Activated CD4-positive, alpha-beta T cell treated with anti-CD3 and anti-CD28 coated beads, Interleukin-2, Interleukin-4, amounts not matched to agents 100 ng/mL and 50 ng/mL, durations not matched to agents 16 hours and 8 hours (primary cell): ENCODE measurements at places on chromosomes 13 and 19.

DNA sequence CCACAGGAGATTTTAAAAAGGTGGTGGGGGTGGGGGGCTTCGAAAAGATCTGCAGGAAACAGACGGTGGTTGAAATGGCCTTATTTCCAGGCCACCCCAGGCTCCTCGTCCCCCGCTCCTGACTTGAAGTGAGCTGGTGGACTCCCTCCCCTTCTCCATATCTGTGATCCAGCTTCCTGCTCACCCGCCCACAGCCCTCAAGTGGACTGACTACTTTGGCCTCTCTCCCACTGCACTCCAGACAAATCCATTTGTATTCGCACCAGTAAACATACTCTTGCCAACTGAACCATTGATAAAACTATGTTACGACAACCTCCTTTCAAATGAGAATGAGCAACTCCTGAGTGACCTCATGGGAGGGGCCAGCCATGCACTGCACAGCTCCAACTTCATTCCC lies 259.5 kb downstream of the COL4A1 start:
- no peak for DNase-seq

DNA sequence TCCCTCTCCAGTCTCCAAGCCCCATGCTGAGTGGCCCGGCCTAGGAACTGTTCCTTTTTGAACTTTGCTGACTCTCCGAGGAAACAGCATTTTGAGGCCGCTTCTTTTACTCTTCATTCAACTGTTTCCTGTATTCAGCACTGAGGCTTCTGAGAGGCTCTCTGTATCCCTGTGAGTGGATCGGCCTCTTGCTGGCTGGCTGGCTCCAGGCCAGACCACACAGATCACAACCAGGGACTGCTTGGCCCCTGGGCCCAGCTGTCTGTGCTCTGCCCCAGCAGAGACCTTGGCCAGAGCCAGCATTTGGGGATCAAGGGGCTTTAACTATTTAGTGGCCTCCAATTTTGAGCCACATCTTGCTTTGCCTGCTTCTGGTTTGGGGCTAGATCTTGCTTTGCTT lies 75.6 kb upstream of the KL start:
- no peak for DNase-seq

DNA sequence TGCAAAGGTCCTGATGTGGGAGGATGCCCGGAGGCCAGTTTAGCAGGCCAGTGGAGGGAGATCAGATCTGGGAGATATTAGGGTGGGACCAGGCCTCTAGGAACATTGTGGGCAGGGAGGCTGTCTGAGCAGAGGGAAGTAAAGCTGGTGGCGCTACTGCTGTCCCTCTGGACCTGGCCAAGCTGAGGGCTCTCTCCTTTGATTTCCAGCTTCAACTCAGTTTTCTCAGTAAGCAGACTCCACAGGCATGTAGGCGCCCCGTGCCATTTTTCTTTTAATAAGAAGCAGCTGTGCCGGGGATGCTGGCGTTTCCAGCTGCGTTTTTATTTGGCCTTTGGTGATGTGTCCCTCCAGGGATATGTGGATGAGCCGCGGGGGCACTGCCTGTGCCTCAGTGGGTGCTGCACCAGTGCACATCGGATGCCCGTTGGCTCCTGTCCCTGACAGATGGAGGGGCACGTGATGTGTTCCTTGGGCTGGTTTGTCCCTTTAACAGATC lies 6.7 kb downstream of the DNM2 start:
- DNase-seq: no peak

- no peak for DNase-seq
Measured at GRCh38 chr19:6172074-6172863, 36.8 kb downstream of the ACSBG2 start.

DNA sequence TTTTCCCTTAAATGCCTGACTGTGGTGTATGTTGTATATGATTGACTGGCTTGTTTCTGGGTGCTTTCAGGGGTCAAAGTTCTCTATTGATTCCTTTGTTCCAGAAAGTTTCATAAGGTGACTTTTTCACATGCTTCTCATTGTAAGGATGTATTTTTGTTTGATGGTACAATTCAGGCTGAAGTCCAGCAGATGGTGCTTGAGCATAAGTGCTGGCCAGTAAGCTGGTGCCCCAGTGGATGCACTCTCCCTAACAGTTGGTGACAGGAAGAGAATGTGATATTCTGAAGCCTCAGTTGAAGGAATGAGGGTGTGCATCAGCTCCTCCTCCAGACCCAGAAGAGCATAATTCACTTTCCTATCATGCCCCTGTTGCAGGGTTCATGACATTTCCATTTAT lies 1941.6 kb upstream of the PRR20A start:
- no peak for DNase-seq

- DNase-seq: no peak
Measured at GRCh38 chr13:34864671-34865070, 77.4 kb upstream of the NBEA start.

DNA sequence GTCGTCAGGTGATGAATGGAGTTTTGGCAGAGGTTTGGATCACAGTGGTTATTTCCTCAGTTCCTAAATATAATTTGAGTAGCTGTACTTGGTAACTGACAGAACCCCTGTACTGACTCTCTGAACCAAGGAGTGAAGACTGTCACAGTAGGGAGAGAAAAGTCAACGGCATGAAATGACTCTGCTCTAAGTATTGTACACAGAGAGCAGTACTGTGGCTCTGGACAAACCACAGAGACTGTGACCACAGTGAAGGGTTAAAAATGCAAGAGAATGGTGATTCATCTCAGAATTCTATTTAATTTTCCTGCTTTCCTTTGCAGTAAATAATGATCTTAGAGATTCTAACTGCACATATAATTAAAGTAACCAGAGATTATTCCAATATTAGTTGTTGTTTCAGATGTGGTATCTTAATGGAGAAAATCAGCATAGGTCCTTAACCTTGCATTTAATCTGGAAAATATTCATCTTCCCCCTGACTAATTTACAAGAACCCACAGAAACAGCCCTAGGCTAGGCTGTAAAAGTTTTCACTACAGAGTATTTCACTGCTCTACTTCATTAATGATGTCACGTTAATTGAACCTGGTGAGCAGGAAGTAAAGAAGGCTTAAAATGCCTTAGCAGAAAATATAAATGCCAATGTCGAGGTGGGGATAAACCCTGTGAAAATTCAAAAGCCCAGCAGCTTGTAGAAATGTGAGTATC lies 221.9 kb downstream of the LIG4 start:
- DNase-seq: no peak

- no peak for DNase-seq
Measured at GRCh38 chr13:101382701-101383100, 33.6 kb downstream of the NALCN start.

- no peak for DNase-seq
Measured at GRCh38 chr19:11261971-11262839, at the start of gene DOCK6. Gene DOCK6, minus strand, starts transcription at chr19:11262524. Its CDS starts 84 bp downstream, at chr19:11262440.

DNA sequence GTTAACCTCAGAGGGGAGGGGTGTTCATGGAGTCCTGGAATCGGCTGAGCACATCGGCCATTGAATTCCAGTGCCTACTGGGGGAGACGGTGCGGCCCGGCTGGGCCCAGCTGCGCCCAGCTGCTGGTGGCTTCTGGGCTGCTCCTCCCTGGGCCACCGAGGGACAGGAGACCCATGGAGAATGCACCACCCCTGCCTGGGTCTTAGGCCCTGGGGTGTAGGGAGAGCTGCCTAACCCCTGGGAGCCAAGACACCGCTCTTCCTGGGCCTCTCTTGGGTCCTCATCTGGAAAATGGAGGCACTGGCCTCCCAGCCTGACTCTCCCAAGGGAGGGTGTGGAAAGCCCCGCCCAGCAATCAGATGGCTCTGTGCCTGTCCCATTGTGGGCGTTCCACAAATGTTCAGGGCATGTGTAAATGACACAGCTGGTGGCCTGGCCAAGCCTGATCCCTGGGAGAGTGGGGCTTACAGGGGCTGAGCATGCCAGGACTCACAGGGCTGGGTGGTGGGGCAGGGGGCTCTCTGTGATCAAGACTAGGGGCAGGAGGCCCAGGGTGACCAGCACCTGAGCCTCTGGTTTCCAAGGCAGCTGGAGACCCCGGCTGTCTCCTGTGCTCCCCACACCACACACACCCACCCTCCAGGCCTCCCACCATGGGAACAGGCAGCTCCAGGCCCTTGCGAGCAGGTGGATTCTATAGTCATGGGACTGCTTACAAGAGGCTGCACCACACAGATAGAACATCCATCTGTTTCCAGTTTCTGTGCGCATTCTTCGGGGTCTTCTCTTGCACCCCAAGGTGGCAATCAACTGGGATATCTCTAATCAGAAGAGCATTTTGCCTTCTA lies 150.9 kb downstream of the URI1 start:
- DNase-seq: no peak
